ENCODE measurements at places on chromosomes 2 and 18.

- DNase-seq = no peak
Measured at GRCh38 chr18:78822171-78822948, 157.3 kb upstream of the SALL3 start.

DNA sequence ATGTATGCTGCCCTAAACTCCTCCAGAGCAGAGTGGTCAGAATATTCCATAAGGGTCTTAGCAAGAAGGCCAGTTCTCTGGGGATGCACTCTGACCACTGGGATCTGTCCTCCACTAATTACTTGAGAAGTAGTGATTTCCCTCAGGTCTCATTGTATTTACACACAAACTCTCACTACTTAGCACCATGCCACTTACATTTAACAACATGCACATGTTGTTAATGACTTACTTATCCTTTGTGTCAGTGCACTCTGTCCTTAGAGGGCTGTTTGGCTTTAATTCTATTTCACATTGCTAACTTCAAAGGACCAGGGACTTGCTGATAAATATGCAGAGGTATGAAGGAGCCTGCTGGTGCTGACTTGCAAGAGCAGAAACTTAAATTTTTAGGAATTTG is 1415.5 kb upstream of the ACVR2A start:
- DNase-seq = no peak

DNA sequence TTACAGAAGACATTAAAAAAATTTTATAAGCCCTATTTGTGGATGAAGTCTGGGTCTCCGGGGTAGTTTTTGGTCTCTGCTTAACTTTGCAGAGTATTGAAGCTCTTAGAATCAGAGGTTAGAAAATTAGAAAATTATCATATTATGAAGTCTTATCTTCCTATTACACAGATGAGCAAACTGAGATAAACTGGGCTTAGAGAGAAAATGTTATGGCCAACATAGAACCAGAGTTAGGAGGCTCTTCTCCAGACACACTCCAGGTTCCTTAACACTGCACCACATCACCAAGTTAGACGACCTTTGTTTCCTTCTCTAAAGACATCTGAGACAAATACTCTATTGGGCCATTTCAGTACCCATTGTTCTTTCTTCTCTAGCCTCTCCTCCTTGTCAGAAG is 36.7 kb upstream of the NEB start:
- DNase-seq = no peak

DNA sequence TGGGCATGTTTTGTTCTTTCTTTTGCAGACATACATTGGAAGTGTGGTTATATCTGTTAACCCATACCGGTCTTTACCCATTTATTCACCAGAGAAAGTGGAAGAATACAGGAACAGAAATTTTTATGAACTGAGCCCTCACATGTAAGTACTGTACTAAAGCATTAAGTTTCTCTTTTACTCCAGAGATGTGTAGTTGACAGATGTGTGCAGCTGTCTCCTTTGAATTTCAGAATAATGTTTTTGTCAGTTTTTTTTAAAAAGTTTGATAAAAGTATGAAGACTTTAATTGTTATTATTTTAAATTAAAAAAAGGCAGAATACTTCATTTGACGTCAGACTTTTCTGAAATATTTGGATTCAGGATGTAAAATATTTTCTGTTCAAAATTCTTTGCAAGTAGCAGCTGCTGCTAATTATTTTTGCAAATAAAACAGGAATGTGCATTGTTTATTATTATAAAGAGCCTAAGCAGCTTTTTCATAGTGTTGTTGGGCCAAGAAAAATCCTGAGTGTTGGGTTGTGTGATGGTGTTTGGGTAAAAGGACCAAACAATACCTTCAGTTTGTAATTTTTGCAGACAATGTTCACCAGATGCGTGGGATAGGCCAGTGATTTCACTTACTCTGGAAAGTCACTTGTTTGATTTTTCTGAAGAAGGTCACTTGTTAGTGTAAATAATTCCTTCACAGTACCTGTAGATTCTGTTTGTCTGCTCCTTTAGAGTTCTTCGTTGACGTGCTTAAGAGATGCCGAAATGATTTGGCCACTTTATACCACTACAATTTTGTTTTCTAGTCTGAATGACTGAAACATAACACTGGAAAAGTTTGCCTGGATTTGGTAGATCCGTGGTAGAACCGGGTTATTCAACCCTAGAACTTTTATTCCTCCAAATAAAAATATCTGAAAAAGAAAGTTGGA is 51.1 kb downstream of the MYO1B start:
- DNase-seq = no peak

DNA sequence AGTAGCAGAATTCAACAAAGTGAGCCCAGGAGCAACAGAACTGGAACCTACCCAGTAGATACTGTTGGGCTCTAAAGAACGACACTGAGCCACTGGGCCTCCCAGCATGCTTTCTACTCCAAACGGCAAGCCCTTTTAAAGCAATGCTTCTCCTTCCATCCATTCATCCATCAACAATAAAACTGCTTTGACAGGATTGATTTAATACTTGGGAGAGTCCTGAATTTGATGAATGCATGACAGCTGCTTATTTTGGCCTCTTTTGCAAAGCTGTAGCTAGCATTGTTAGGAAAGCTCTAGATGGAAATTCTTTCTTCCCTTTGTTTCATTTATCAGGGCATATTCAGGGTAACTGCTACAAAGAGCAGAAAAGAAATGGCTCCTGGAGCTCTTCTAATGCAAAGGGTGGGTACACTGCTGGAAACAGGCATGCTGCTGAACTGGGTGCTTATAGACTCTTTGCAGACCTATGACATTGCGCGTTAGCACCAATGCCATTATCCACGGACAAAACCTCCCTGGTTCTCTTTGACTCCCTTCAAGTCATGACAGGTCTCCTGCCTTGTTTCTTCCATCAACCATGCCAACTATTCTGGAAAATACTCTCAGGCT is 138.4 kb upstream of the HNRNPA3 start:
- DNase-seq = no peak

GRCh38 chr2:233513953-233514655 is 52.5 kb downstream of the USP40 start:
- DNase-seq = no peak

DNA sequence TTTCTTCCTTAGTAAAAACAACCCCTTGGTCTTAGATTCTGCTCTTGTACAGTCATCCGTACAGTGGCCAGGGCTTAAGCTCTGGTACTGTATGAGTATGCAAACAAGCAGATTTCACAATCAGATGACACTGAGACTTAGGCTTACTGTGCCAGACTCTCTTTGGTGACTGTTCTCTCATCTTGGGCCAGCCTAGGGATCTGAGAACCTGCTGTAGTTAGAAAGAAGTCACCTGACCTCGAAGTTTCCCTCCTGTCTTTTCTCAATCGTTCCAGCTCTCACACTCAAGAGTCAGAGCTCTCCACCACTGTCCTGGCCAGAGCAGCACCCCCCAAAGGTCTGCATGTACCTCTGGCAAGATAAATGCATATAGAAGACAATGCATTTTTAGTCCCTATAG is 63.2 kb downstream of the ZEB2 start:
- DNase-seq = no peak

- no peak for DNase-seq
Measured at GRCh38 chr2:118440404-118441098, 352.3 kb downstream of the INSIG2 start.

DNA sequence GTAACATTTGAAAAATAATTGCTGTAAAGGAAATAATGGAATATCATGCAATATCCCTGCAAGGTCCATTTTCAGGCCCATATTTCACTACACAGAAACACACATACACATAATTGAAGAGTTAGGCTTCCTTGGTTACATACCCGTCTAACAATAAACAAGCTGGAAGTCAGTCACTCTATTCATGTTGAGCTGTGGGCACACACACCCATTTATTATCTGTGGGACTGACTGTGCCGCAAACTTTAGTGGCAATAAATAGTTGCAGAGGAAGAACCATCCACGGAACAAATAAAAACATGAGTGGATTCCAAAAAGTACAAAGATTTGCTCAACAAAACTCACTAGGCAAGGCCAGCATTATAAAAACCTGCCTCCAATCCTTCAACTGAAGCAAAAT is 24.8 kb downstream of the PID1 start:
- no peak for DNase-seq

DNA sequence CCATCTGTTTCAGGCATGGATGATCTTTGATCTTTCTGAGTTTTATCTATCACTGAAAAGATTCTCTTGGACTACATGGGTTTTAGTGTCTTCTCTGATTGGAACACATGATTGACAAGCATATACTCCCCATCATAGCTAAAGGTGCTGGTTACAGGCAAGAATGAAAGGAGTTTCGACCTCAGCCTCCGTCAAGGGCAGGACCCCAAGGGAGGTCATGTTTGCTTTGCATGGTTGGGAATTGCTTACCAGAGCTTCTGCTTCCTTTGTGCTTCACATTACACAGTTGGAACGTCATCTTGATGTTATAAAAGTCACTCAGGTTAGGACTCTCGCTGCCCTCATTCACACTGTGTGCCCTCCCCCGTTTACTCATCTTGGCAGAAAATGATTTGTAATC is 287.7 kb downstream of the PIK3C3 start:
- no peak for DNase-seq

DNA sequence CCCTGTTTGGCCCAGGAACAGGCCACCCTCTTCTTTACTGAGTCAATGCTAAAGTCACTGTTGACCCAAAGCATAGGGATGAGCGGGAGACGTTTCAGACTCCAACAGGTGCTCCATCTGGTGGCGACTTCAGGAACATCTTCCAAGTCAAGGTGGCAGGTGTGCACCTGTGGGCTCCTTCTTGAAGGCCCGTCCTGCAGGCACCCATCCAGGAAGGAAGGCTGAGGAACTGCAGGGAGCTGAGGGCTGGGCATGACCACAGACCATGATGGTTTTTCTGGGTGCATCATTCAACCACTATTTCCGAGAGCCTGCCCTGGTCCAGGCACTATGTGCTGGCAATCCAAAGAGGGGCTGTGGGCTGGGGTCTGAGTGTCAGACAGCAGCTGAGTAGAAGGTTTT is 142.8 kb downstream of the NDUFA10 start:
- DNase-seq = peak; percentile 46

GRCh38 chr2:234143896-234144295 is 93.4 kb downstream of the SPP2 start:
- no peak for DNase-seq

DNA sequence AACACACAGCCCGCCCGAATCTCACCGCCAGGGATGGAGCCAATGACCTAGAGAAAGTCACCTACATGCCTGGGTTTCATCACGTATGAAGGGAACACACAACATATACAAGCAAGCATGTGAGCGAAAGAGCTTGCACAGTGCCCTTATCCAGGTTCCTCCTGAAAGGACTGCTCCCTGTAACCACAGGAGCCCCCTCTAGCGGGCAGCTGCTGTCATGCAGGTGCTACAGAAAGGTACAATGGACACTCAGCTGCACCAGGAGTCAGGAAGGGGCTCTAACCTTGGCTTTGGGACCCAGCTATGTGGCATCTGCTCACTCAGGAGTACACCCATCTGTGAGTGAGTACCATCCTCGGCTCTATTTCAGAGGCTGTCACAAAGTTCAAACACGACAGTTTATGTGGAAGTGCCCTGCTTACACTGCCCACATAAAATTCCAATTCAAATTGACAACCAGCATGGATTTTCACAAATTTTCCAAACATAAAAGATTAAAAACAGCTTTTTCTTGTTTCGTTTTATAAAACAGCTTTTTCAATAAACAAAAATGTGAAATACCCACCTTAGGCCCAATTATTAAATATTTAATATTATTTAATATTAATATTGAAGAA is 3.5 kb downstream of the NDUFA10 start:
- DNase-seq = peak; percentile 52

DNA sequence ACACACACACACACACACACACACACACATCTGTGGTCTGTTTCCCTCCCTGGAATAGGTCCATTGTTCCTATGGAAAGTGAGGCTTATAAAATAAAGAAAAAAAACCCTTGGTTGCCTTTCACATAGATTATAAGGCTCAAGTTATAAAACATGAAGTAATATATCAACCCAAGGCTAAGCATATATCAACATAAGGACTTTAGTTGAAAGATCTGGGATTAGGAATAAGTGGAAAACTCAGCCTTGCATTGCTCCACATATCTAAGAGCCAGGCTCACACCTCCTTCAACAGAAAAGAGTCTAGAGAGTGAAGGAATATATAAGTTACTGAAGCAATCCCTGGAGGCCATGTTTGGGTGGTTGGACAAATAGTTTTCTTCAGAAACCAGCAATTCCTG is 235.0 kb downstream of the SUCLG1 start:
- DNase-seq = no peak

GRCh38 chr2:235768606-235769005 is 274.8 kb downstream of the AGAP1 start:
- DNase-seq = no peak

GRCh38 chr2:120453635-120453998 is 107.7 kb downstream of the INHBB start:
- DNase-seq = no peak

- DNase-seq = no peak
Measured at GRCh38 chr18:10519366-10519765, 6.5 kb upstream of the NAPG start.

GRCh38 chr2:58700591-58700990 is 459.5 kb upstream of the FANCL start:
- no peak for DNase-seq

DNA sequence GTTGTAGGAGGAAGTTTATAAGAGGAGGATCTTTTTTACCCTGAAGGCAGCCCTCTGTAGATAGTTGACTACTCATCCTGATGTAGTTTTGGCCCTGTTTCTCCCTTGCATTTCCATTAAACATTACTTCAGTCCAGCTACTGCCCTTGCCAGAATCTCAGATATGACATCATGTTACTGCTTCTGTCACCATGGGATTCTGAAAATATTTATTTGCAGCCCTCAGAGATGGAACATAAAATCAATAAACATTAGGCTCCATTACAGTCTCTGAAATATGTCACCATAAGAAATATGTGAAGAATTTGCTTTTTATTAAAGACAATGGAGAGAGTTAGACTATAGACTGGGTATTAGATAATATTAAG is 68.7 kb upstream of the STK39 start:
- no peak for DNase-seq

DNA sequence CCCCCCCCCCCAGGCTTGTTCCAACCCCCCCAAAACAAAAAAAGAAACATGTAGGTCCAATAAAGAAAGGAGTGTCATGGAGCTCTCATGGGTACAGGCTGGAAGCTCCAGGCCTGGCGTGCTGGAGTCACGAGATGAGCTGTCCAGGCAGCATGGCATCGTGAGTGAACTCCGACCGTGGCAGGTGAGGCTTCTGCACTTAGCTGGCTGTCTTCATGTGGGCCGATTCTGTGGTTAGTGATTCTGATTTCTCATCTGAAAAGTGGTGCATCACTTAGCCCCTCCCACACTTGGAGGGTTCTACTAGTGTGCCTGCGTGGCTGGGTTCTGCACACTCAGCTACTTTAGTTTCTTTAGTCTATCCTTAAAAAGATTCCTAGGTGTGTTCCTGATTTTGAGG is 126.4 kb upstream of the MGAT5 start:
- DNase-seq = peak; percentile 40

- no peak for DNase-seq
Measured at GRCh38 chr2:216553093-216553478, 54.4 kb downstream of the RPL37A start.

GRCh38 chr2:19711470-19712372 is 190.1 kb downstream of the TTC32 start:
- DNase-seq = no peak

DNA sequence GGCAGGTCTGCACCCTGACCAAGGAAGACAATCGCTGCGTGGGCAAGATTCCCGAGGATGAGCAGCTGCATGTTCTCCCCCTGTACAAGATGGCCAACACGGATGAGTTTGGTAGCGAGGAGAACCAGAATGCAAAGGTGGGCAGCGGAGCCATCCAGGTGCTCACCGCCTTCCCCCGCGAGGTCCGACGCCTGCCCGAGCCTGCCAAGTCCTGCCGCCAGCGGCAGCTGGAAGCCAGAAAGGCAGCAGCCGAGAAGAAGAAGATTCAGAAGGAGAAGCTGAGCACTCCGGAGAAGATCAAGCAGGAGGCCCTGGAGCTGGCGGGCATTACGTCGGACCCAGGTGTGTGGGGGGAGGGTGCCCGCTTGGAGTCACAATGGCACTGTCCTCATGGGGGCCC is 48.4 kb downstream of the BOLA3 start:
- DNase-seq = no peak
